Stimulated activated CD8-positive, alpha-beta memory T cell treated with anti-CD3 and anti-CD28 coated beads, Interleukin-4, amount 100 ng/mL, for 1 hour (primary cell): ENCODE measurements at places on chromosomes 3 and 15.

- no peak for DNase-seq
These were observed 98.8 kb downstream of the ZNF621 start for GRCh38 chr3:40623567-40623966.

- DNase-seq, result no peak
These were observed 20.4 kb downstream of the TERC start for GRCh38 chr3:169744366-169745054.

DNA sequence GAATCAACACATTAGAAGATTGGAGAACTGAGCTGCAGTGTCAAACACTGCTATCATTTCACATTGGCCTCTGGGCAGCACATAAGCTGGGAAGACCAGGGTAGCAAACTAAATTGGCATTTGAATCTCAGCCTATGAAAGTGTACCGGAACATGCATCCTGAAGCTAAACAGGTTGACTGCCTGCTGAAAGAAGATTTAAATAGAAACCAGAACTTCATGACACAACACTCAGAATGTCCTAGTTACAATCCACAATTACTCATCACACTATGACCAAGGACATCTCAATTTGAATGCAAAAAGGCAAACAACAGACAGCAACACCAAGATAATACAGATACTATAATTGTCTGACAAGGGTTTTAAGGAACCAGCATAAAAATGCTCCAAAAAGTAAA is 26.2 kb downstream of the TM2D3 start:
- DNase-seq, result no peak

- no peak for DNase-seq
These were observed 13.5 kb downstream of the PTPRG start for GRCh38 chr3:61574854-61575253.

DNA sequence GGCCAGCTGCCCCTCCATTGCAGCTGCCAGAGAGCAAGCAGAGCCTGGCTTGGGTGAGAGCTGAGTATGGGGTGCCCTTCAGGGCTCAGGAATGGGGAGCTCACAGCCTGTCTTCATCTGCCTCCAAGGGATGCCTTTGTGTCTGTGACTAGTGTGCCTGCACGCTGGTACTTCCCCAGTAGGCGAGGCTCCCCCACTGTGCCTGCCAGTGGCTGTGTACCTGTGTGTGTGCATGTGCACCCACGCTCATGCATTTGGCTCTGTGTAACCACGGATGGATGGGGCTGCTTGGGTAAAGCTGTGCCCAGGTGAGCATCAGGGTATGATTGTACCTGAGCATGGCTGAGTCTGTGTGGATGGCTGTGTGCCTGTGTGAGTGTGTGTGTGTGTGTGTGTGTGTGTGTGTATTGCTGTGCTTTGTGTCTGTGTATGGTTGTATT is 2.3 kb upstream of the GRM2 start:
- DNase-seq, result no peak

GRCh38 chr15:61659566-61660190 is 400.6 kb downstream of the VPS13C start:
- no peak for DNase-seq

- DNase-seq, result no peak
These were observed 67.3 kb downstream of the HMCES start for GRCh38 chr3:129345971-129346370.

DNA sequence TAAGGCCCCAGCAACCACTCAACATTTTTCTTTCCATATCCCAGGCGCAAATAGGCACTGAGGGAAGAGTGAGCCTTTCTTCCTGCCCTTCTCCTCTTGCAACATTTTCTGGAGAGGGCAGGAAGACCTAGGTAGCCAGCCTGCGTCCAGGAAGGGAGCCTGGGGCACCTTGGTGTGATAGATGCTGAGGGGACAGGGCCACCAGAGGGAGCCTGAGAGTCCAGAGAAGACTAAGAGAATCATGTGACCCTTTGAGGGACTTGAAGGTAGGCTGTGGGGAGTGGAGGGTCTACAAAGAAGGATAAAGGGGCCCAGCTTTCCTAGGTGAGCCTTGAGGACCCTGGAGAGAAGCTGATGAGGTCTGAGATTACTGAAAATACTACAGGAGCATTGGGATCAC is 346.6 kb downstream of the CNTN6 start:
- no peak for DNase-seq

GRCh38 chr3:171967137-171967783 is 72.1 kb upstream of the FNDC3B start:
- no peak for DNase-seq

- DNase-seq, result no peak
These were observed 5.7 kb downstream of the GHSR start for GRCh38 chr3:172442606-172443005.

- no peak for DNase-seq
These were observed 52.8 kb downstream of the CDIN1 start for GRCh38 chr15:36632226-36632625.

GRCh38 chr15:70477750-70478250 is 285.6 kb downstream of the UACA start:
- DNase-seq, result no peak

DNA sequence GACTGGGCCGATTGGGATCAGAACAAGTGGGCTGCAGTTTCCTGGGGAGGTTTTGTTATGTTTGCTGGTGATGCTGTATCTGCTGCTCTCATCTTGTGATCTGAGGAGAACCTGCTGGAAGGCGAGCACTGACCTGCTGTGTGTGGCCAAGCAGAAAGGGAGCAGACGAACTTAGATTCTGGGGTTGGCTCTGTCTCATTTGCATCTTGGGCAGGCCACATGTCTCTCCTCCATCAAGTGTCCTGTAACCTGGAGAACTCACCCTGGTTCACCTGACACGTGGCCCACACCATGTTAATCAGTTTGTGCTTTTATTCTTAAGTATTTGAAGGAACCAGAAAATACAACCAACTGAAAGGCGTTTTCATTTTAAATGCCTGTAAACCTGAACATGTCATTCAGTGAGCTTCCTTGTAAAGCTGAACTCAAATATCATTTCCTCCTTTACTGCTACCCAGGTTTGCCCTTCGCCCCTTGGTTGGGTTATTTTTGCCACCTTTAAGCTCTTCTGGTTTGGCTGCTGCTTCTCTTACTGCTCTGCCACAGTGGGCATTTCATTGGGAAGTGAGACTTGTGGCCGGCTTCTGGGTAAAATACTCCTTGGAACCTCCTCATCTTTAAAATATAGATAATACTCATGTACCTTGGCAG is 33.5 kb upstream of the TRAK1 start:
- no peak for DNase-seq

DNA sequence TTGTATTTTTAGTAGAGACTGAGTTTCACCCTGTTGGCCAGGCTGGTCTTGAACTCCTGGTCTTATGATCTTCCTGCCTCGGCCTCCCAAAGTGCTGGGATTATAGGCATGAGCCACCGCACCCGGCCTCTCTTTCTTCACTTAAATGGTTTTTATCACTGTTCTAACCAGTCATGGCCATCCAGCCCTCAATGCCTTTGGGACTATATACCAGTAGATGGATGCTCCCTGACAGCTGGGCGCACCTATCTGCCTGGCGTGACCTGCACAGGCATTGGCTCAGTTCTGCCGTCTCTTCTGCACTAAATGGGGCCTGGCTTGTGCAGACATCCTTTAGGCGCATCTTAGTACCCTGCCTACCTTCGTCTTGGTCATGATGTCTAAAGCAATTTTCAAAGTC is 233.4 kb downstream of the ADAMTS17 start:
- DNase-seq, result no peak

DNA sequence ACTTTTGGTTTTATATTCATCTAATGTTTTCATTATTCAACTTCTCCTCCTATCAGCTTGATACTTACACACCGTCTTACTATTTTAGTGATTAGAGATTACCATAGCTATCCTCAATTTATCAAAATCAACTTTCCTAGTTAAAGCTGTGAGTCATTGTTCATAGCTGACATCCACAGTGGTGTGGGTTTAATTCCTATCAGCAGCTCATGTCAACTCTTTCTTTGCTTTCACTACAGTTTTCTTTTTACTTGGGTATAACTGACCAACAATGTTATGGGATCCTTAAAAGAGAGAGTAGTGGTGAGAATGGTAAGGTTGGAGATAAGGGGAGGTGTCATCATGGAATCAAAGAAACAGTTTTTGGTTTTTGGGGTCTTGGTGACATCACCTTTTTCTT is 112.7 kb downstream of the NFKBIZ start:
- no peak for DNase-seq

DNA sequence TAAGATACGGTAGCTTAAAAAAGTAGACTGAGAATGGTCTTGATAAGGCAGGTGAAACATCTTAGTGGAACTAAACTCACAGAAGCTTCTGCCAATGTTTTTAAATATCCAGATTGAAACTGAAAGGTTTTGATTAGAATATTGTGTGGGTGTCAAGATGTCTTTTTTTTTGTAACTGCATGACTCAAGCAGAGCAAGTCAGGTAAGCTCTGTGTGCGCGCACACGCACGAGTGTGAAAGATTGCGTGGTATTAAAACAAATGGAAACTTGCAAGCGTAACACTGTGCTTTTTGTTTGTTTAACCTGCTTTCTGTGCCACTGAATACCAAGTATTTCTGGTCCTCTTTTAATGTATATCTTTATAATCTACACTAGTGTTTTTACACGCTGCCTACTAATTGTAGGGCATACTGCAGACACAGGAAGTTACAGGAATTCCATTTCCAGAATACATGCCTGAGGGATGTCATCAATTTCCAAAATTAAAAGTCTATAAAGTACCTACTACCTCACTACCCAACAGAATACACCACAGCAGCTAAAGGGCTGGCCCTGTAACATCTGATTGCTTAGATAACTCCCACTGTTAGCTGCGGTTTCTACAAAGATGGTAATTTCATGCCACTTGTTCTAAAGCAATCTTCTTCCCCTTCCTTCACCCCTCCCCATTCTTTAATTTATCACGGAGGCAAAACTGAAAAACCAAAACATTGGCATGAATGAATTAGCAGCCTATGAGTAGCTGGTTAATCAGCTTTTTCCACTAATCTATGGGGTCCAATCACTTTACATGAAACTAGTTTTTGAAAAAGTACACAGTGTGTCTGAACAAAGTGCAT is 472.8 kb downstream of the SHQ1 start:
- no peak for DNase-seq

GRCh38 chr3:187950671-187951070 is 203.3 kb upstream of the LPP start:
- no peak for DNase-seq

DNA sequence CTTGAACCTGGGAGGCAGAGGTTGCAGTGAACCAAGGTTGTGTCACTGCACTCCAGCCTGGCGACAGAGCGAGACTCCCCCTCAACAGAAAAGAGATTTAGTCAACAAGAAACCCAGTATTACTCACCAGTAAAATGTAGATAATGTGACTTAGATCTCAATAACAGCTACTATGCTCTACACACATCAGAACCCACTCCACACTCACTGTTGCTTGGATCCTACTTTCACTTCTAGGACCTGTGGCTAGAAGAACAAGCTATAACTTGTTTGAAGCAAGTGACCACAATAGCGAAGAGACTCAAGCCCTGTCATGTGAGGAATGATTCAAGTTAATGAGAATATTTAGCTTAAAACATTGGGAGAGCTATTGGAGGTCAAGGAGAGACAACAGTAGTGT is 100.7 kb downstream of the ANXA2 start:
- DNase-seq, result no peak

DNA sequence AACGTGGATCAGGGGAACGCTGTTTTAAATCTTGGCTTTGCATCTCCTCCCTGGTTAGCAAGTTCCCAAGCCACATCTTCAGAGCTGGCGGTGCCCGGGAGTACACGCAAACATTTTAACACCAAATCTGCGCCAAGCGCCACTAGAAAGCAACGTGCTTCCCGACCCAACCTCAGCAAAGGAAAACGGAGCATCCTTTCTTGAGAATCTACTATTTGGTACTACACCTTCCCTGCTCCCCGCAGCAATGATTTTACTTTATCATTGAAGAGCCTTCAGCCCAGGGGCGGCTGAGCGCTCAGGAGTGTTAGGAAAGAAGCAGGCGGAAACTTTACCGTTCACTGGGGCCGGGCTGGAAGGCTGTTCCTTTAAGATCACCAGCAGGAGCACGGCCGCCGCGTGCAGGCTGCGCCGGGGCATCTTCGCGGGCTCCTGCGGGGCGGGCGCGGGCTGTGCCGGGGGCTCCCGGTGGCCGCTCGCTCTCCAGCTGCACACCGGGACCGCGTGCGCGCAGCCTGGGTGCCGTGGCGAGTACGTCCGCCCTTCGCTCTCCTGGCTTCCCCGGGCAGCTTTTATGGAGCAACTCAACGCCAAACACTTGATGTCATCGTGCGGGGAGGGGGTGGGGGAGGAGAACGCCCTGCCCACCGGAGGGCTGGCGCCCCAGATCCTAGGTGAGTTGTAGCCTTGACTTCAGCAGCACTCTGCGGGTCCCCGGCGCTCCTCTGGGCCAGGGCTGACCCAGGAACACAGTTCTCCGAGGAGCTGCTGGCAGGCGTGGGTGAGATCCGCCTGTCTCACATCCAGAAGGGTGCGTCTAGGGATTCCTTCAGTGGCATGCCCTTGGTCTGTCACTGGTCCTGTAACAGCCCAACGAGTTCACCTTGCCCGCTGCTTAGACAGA is at the start of gene CA12:
CA12 (minus strand) TSS at position 546 of the 904 bp plus-strand sequence; CDS start at position 420, 126 bp downstream.
- DNase-seq, result no peak

- no peak for DNase-seq
These were observed 555.8 kb upstream of the IL12A start for GRCh38 chr3:159432682-159433340.

GRCh38 chr15:78301828-78302227 is 2.4 kb upstream of the SKIC8 start:
- DNase-seq, result no peak

DNA sequence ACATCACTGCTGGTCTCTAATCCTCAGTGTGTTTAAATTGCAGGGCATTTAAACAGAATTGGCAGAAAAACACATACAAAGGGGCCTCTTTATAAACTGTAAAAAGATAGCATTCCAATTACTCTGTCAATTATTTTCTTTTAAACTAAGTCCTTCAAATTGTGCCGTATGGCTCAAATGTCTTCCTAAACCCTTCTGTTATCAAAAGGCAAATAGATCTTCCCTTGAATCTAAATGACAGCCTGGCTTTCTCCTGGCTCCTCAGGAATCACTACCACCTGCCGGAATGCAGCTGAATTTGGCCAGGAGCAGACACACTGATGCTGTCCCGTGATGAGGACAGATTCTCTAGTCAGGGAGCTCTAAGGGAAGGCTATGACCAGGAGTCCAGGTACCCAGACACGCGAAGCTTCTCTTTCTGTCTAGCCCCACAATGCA is 85.6 kb downstream of the IGF2BP2 start:
- no peak for DNase-seq

GRCh38 chr3:8885536-8886316 is 77.5 kb downstream of the RAD18 start:
- no peak for DNase-seq

GRCh38 chr15:56919031-56919608 is 676 bp downstream of the TCF12 start:
- DNase-seq, result no peak

GRCh38 chr15:80424381-80424780 is 20.2 kb downstream of the ARNT2 start:
- DNase-seq, result no peak

DNA sequence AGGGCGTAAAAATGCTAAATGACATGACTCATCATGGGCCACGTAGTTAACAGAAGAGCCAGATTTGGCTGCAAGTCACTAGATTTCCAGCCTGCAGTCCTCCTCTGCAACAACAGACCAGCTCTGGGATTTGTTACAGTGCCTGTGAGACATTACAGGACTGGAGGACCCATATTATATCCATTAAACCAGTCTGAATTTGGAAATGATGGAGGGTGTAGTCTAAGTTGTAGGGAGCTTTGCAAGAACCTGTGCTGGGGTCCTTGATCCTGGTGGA is 10.8 kb downstream of the ZNF774 start:
- DNase-seq, result no peak

- DNase-seq, result no peak
These were observed 609.7 kb downstream of the VGLL3 start for GRCh38 chr3:86381247-86381646.
